ENCODE measurements at places on chromosomes 11 and 22.

- peak; percentile 36 for DNase-seq
These were observed 112.1 kb downstream of the TRIM29 start for GRCh38 chr11:120025606-120026335.

GRCh38 chr11:7576726-7577290 lies 63.0 kb downstream of the PPFIBP2 start:
- DNase-seq: no peak

DNA sequence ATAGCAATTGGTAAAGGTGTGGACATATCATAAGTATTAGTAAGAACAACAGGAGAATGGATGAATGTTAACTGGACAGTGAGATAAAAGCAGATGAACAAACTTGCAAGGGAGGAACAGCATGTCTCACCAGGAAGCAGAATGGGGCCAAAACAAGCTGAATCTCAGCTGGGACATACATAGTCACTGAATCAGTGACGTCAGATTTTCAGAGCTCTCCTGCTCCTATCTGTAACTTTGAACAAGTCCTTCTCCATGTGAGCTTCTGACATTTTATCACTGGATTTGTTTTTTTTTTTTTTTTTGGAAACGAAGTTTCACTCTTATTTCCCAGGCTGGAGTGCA lies 118.7 kb downstream of the BBOX1 start:
- DNase-seq: no peak

- no peak for DNase-seq
These were observed 51.2 kb upstream of the ARHGAP20 start for GRCh38 chr11:110763249-110764011.

DNA sequence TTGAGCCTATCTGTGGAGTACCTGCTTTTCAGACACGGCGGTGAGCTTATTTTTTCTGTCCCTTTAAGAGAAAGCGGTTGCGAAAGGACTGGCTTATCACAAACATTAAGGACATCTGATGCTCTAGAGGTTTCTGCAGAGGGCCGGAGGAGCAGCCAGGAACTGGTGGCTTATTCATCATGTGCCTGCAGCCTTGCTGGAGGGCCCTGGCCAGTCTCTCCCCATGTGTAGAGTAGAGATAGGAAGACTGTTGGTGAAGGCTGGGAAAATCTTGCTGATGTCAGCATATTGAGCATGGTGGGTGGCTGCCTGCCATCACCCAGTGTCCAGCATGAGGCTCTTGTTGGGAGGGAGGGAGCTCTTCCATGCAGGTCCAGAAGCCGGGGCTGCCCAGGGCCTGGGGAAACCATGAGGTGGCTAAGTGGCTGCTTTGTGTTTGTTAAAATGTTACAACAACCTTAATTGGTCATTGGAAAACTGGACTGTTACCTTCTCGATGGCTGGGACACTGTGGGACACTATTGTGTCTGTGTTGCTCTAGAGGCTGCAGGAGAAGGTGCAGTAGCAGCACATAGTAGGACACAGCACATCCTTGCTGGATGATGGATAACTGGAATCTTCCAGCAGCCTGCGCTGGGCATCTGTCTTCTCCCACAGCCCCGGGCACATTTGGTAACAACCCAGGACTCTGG lies 54.3 kb downstream of the TSPAN18 start:
- DNase-seq: no peak

GRCh38 chr11:63489879-63490278 lies 1.1 kb downstream of the PLAAT5 start:
- no peak for DNase-seq

GRCh38 chr22:18905540-18906409 lies at the start of gene DGCR6:
Gene DGCR6, plus strand, starts transcription at chr22:18906320. Its CDS starts 55 bp downstream, at chr22:18906375.
- DNase-seq: no peak

DNA sequence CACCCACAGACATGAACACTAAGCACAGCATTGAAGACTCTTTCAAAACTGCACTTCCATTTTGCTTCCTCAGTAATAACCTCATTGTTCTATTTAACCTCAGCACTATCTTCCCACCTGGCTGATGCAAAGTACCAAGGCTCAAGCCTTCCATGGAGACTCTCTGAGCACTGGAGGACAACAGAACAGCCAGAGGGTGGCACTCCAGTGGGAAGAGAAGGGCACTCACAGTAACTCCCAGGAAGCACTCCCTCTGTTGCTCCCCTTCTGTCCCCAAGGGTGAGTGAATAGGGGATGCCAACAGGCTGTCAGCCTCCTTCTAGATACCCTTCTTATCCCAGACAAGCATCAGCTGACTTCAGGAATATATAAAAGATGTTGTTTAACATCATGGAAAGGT lies 3.5 kb downstream of the ME3 start:
- no peak for DNase-seq

Measured in NCI-H2029 treated with DMSO at 0.1 percent for 48 hours (cell line).